ENCODE measurements at places on chromosomes 2 and 18.

GRCh38 chr18:79922971-79923411, 28.5 kb downstream of the SLC66A2 start:
- DNase-seq, result no peak

DNA sequence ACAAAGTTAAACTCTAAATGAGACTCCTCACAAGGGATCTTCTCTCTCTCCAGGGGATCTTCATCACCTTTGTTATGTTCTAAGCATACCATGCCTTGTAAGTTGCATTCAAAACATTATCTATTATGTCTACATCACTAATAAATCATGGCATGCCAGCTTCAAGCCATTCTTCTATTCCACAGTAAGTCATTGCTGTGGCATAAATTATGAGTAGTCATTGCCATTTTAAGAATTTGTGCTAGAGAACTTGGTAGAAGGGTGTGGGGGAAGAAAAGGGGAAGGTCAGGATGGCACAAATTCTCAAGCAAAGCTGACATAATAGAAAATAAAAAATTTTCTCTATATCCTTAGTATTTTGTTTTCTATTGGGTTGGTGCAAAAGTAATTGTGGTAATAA, 33.5 kb downstream of the BARD1 start:
- no peak for DNase-seq

DNA sequence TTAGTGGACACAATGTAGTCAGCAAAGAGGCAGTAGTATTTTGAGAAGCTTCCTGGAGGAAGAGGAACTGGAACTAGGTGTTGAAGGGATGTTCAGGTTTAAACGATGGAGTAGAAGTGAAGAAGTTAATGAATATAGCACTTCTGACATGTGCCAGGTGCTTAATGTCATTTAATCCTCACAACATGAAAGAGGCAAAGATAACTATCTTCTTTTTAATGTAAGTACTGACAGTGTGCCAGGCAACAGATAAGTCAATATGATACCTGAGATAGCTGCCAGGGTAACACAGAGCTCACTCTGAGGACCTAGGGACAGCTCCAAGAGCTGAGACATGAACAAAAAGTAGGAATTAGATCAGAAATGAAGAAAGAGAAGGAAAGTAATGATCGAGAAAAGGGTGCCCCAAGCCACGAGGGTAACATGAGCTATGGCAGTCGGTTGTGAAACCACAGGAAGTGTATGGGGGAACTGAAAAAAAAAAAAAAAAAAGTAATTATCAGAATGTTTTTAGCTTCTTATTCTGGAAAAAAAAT, 140.7 kb downstream of the RNF144A start:
- peak; percentile 91 for DNase-seq

GRCh38 chr2:232880764-232881351, 10.8 kb downstream of the SNORC start:
- DNase-seq, result no peak

Measured in Jurkat, Clone E6-1 (cell line).